ENCODE measurements at places on chromosomes 6 and 20. TPM values are rescaled to one million over a fixed set of nuclear protein-coding genes. Genes with fewer than 3 reads are reported as not detected.

- DNase-seq, result no peak
Measured at GRCh38 chr6:105302617-105303128, 100.2 kb downstream of the PREP start.

POPDC3 gene
- total RNA-seq, result 70.0 TPM

DNA sequence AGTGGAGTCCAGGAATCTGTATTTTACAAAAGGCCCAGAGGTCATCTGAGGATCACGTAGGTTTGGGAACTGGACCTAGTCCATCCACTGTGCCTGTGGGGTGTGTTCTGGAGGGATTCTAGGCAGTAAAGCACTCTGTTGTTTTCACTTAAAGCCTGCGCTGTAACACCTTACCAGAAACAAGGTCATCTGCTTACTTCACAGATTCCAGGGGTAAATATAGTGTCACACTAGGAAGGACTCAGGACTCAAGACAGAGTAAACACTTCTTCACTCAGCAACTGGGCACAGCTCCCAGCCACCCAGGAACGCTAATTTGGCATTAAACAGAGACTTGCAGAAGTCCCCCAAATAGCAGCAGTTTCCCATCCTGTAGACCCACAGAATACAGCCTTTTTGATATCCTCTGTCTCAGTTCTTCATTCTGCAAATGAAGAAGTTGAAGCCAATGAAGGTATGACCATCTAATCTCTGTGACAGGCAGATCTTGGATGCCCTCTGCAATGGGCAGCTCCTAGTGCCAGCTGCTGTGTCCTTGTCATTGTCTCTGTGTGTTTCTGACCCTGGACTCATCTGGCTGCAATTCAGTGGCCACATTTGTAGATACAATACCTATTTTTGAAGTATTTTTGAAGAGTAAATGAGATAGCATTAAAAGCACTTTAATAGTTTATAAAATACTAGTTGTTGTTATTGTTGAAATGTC is 129.1 kb downstream of the SLC24A3 start:
- no peak for DNase-seq

DNA sequence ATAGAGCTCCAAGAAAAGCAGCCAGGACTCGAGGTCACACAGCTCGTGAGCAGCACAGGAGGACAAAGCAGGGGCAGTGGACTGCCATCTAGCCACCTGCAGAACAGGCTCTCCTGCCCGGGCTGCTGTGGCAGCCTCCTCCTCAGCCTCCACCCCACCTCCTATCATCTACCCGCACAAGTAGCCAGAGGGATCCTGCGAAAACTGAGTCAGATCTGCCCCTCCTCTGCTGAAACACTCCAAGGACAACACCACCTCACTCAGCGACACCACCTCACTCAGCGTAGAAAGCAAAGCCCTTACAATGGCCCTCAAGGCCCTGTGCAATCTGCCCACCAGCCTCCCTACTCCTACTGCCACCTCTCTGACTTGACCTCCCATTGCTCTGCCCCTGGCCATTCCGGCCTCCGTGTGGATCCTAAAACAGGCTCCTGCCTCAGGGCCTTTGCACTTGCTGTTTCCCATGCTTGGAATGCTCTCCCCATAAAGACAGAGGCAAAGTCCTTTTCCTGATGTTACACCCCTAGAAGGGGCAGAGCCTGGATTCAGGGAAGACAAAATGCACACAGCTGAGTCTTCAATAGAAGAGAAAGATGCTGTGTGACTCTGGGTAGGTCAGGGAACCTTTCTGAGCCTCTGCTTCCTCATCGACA is 19.3 kb downstream of the PREX1 start:
- DNase-seq, result no peak

DNA sequence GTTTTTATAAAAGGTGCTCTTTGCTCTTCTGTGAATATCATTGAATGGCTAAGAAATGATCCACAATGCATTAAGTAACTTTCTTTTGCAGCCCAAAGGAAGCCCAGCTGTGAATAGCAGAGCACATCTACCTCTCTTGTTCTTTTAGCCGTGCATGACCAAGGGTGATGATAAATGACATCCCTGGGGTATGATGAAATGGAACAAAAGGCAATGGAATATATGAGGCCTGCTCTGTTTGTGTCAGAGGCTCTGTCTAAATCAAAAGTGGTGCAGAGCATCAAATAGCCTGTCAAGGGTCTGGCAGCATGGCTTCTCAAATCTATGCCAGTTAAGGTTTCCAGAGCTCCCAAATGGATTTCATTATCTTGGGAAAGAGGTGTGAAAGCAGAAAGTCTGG is 362.6 kb upstream of the RNF217 start:
- no peak for DNase-seq

GRCh38 chr6:63504777-63505384 is 67.4 kb upstream of the LOC128125822 start:
- DNase-seq, result no peak

- no peak for DNase-seq
Measured at GRCh38 chr6:99378636-99379035, 15.4 kb downstream of the COQ3 start.

- no peak for DNase-seq
Measured at GRCh38 chr20:33434434-33434833, 9.1 kb downstream of the SNTA1 start.

SASH1 gene
- total RNA-seq, result 91.9 TPM

DSP gene
- 167 TPM for total RNA-seq

DNA sequence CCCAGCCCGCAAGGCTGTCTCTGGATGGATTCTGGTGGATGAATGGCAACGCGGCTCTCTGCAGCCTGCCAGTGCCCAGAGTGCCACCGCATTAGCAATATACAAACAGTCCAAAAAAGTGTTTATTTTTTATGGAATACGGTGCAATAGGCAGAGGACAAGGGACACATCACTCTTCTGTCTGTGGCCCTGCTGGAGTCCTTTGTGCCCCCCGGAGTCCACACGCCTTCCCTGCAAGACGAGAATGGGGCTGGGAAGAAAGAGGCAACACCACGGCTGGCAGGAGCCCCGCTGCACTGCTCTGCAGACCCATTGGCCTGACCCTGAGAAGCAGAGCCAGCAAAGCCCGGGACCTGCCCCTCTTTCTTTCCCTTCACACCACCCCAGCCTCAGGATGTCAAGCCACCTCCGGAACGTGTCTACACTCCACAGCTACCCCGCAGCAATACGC is 196.3 kb downstream of the SYNDIG1 start:
- no peak for DNase-seq

ZBTB2 gene
- total RNA-seq, result 5.8 TPM

SLC22A2 gene
- 0.62 TPM for total RNA-seq

GRCh38 chr6:25233226-25233625 is 45.9 kb upstream of the CARMIL1 start:
- no peak for DNase-seq

- DNase-seq, result no peak
Measured at GRCh38 chr6:168152306-168152963, 73.4 kb upstream of the FRMD1 start.

BEND3 gene
- total RNA-seq, result 3.8 TPM

DNA sequence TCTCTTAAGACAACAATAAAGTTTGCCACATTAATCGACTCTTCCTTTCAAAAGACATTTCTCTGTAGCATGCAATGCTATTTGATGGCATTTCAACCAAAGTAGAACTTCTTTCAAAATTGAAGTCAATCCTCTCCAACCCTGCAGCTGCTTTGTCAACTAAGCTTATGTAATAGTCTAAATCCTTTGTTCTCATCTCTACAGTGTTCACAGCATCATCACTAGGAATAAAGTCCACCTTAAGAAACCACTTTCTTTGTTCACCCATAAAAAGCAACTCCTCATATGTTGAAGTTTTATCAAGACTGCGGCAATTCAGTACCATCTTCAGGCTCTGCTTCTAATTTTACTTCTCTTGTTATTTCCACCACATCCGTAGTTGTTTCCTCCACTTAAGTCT is 11.5 kb upstream of the BLOC1S5 start:
- no peak for DNase-seq

- DNase-seq, result no peak
Measured at GRCh38 chr6:12200015-12200564, 90.1 kb upstream of the EDN1 start.

GRCh38 chr20:3661814-3662665 is 1.2 kb downstream of the GFRA4 start:
- DNase-seq, result no peak

GRCh38 chr6:44474643-44475042 is 87.1 kb downstream of the CDC5L start:
- DNase-seq, result no peak

- DNase-seq, result no peak
Measured at GRCh38 chr20:49367113-49367512, 89.3 kb upstream of the ZNFX1 start.

RIPPLY2 gene
- not detected for total RNA-seq

- DNase-seq, result no peak
Measured at GRCh38 chr20:45320948-45321595, 13.0 kb upstream of the MATN4 start.

- no peak for DNase-seq
Measured at GRCh38 chr6:112030206-112030960, 23.5 kb upstream of the CCN6 start.

FOXC1 gene
- total RNA-seq, result 9.1 TPM

All from tongue (tissue), 3 donors.